ENCODE measurements at places on chromosomes 7 and 10.

DNA sequence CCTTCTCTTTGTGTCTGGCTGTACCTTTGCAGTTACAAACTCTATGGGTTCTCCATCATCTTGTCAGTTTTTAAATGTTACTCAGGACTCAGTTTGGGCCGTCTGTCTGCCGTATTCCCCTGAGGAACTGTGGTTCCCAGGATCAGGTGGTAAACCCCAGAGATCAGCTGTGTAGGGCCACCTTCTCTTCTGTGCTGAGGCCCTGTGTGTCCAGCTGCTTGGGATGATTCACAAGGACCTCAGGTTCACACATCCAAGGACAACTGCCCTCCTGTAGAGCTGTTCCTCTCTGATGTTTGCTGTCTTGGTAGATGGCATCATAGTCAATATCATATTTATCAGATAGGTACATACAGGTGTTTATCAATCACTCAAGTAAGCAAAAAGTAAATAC, 24.5 kb downstream of the CUL1 start:
- no peak for DNase-seq

DNA sequence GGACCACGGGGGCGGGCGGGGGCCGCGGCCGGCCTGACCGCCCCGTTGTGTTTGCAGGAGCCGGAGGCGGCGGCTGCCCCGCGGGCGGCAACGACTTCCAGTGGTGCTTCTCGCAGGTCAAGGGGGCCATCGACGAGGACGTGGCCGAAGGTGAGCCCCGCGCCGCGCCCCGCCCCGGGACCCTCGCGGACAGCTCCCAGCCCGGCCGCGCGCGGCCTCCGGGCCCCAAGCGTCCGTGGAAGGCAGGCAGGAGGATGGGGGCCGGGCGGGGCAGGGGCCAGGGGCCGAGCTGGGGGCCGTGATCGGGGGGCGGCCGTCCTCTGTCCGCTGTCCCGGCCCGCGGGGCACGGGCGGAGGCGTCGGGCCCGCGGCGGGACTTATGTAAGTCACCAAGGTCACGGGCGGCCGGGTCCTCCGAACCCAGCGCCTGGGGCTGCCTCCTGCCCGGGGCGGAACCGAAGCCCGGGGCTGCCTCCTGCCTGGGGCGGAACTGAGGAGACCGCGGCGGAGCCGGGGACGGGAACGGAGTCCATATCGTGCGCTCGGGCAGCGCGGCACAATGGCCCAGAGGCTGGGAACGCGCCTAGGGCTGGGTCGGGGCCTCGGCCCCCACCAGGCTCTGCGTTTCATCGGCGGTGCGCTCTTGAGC, 497 bp downstream of the PPP2R2D start:
- DNase-seq = no peak

- DNase-seq = no peak
Measured at GRCh38 chr7:124956160-124956559, 26.5 kb upstream of the POT1 start.

DNA sequence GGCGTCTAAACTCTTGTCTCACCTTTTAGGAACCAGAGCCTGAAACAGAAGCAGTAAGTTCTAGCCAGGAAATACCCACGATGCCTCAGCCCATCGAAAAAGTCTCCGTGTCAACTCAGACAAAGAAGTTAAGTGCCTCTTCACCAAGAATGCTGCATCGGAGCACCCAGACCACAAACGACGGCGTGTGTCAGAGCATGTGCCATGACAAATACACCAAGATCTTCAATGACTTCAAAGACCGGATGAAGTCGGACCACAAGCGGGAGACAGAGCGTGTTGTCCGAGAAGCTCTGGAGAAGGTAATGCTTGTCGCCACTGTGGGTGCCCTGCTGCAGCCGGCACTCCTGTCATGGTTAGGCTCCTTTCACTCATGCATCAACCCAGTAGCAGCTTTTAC, 113.1 kb downstream of the ZMYND11 start:
- DNase-seq = no peak

DNA sequence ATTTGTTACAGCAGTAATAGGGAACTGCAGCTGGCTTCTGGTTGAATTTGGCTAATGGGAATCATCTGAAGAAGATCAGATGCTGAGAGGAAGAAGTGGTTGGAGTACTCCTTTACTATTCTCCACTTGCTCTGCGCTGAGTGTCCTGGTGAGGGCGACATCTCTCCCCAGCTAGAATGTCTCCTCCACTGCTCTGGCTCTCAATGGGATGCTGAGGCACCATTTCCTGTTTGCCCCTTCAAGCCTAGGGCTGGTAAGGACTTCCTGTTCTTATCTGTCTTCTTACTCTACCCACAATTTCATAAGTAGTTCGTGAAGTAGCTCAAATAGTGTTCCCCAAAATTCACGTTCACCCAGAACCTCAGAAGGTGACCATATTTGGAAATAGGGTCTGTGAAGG, 43.2 kb upstream of the TES start:
- no peak for DNase-seq

DNA sequence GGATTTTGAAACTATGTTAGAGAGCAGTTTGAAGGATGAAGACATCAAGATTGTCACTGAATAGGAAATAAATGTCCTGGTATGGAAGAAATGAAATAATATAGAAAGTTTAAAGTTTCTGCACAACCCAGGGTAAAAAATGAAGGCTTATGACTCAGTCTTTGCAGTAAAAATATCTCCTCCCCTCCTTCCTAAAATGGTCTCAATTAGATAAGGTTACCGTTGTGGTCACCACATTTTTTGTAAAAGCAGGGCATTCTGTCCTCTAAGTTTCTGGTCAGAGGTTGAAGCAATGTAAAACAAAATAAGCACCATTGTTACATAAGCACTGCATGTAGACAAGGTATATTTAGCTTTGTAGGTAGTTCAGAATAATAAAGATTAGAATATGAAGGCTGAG, 403.5 kb downstream of the SUGCT start:
- no peak for DNase-seq

- no peak for DNase-seq
Measured at GRCh38 chr7:84524714-84525694, 330.4 kb upstream of the SEMA3A start.

DNA sequence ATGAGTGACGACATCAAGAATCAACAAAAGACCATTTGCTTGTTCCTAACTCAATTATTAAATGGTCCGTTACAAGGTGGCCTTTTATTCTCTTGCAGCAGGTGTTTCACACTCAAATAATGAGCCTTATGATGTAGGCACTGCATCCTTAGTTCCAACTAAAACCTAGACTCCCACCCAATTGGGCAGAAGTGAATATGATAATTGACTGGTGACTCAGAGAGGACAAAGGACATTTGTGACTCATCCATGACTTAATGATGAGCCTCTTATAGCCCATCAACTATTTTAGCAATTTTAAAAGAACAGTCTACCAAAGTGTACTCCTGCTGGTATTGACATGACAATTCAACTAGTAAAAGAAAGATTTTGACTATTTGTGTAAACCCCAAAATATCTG, 1027.8 kb upstream of the PHF14 start:
- no peak for DNase-seq

DNA sequence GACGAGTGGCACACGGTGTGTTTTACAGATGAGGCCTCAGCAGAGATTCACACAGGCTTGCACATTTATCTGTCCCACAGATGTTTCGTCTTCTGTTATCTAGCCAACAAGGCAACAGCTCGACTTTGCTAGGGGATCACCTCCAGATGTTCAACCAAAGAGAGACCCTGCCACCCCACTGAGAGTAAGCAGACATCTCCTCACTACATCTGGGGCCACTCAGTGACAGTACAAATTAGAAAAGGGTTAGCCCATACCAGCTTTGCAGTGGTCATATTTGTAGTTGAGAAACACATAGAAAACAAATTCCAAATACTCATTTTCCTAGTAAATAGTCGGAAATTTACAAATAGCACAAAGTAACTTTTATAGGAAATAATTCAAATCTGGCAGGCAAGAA, 164.2 kb downstream of the HDAC9 start:
- DNase-seq = no peak

Measured in stimulated activated CD4-positive, alpha-beta T cell treated with anti-CD3 and anti-CD28 coated beads, Interleukin-2, amount 100 ng/mL, for 4 hours (primary cell).